ENCODE measurements at places on chromosomes 2 and 18.

GRCh38 chr2:196719110-196719872 is 79.8 kb downstream of the CCDC150 start:
- DNase-seq, result no peak

GRCh38 chr2:127660291-127660578 is 14.3 kb downstream of the GPR17 start:
- DNase-seq, result no peak

DNA sequence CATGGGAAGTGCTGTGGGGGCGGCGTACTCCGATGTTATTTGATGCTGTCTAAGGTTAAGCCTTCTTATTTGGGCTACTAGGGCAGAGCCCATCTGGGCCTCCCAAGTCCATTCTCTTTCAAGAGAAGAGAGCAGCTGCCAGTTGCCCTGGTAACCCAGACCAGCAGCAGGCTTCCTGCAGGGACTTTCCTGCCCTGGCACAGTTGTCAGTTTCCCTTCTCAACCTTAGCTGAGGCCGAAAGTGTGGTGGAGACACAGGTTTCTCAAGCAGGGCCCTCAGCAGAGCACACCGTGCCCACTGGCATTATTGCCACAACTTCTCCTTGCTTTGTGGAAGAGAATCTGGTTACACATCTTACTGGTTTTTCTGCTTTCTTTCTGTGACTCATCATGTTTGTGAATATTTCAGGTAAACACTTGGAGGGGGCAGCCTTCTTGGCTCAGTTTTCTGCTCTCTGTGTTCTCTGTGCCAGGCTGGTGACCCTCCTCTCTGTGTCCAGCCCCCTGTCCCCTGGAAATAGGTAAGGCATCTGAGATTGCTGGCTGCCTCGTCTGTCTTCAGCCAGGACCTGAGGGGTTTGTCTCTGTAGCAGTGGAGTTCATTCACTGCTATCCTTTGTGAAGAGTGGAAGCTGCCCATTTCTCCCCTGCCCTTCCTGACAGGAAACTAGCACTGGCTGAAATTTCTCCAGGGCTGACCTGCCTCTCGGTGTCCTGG is 111.0 kb downstream of the B3GNT2 start:
- peak; percentile 49 for DNase-seq

- DNase-seq, result no peak
Observed at GRCh38 chr2:191539068-191539467, 138.9 kb upstream of the NABP1 start.

DNA sequence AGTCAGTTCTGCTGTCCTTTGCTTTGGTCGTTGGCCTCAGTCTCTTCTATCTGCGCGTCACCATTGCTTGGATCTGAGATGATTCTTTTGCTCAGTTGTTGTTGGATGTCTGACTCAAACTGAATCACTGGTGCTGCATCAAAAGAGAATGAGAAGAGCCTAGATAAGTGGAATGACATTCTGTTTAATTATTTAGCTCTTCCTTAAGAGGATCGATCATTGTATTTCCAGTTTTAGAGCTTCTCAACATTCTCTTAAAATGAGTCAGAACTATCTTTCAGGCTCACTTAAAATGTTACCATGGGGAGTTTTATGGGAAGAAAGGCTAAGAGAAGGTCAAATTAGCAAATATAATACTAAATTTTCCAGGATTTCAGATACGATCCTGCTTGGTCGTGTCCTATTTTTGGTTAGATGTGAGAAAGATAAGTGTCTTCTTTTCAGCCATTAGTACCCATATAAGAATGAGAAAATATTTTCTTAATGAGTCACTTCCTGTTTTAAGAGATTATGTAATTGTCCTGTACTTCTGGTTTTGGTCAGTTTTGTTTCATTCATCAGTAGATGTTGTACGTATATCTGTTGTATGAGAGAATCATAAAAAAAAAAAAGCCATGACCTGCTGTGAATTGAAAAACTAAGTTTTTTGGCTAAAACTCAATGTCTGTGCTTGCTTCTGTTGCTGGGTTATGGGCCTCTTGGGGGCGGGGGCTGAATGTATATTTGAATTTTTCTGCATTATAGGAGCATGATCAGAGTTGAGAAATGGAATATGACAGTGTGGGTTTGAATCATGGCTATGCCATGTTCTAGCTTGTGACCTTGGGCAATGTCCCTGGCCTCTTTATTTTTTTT is 31.6 kb upstream of the CASP10 start:
- no peak for DNase-seq

DNA sequence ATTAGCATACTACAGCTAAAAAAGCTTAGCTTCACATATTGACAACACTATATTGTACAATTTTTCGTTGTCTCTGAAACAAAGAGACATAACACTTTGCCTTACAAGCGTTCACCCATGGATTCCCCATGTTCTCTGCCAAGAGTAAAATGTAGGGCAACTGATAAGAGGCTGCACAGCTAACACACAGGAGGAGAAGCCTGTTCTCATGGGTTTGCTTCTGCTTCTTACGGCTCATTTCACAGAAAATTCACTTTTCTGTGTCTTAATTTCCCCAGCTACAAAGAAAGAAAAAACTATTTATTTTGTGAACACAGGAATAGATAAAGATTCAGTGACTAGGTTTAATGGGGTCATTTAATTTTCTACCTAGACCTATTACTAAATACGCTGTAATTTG is 182.8 kb upstream of the DLGAP1 start:
- no peak for DNase-seq

DNA sequence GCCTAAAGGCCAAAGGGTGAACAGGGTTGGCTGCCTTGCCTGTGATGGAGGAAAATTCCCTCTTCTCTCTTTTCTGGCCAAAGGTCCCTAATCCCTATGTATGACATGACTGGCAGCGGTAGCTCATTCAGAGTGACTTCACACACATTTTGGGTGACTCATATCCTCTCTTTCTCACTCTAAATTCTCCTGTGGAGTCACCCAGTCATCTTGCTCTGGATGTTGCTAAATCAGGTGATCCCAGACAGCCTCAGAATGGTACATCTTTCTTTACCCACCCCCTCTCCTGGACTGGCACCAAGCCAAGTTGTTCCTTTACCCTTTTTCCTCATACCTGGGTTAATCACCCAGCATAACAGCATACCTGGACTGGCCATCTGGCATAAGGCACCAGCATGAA is 77.2 kb downstream of the NEURL3 start:
- no peak for DNase-seq

GRCh38 chr18:34718610-34719009 is 8.5 kb downstream of the DTNA start:
- DNase-seq, result no peak

DNA sequence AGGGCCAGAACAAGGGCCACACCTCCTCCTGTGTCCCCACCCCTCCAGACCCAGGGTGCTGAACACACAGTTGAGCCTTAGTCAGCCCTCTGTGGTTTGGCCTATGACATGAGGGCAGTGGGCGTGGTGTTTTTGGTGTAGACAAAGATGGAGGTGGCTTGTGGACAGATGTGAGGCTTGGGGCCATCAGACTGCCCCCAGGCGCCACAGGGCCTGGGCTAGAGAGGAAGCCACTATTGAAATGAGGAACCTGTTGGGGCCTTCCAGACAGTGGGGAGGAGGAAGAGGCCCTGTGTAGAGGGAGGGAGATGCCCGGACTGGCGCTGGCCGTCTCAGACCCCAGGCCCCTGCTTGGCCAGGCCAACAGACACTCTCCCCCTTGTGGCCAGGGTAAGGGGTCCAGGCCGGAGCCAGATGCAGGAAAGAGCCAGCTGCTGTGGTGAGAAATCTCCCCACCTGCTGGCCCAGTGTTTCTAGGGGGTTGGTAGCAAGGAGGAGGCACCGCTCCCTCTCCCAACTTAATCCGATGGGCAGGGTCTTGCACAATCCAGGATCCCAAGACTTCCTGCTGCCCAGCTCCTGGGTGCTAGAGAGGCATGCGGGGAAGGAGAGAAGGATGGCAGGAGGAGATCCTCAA is 53.8 kb downstream of the SMAD7 start:
- DNase-seq, result peak; percentile 27

GRCh38 chr18:58858591-58859468 is 5.8 kb upstream of the ZNF532 start:
- no peak for DNase-seq

- no peak for DNase-seq
Observed at GRCh38 chr2:1254662-1255343, 158.5 kb upstream of the TPO start.

DNA sequence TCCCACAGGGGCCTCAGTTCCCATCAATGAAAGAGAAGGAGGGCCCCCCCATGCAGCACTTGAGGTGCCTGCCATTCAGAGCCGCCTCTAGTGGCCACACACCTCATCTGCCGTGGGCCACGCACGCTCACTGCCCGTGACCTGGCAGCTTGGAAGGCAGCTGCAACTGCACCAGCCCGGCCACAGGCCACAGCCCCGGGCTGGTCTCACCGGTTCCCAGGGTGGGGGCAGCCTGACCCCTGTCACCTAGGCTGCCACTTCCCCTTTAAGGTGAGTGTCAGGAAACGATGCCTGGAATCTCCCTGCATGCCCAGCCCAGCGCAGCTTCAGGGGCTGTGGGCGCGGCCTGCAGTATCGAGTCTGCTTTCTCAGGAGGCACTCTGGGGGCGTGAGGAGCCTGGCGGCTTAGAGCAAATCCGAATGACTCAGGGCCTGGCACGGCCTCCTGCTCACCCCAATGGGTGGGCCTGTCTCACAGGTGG is 2.6 kb downstream of the MAB21L4 start:
- DNase-seq, result no peak

GRCh38 chr2:74619651-74620297 is 28.4 kb downstream of the M1AP start:
- DNase-seq, result no peak

DNA sequence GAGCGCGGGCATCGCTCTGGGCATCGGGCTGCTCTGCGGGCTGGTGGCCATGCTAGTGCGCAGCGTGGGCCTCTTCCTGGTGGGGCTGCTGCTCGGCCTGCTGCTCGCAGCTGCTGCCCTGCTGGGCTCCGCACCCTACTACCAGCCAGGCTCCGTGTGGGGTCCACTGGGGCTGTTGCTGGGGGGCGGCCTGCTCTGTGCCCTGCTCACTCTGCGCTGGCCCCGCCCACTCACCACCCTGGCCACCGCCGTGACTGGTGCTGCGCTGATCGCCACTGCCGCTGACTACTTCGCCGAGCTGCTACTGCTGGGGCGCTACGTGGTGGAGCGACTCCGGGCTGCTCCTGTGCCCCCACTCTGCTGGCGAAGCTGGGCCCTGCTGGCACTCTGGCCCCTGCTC is 3.8 kb downstream of the TMEM198 start:
- no peak for DNase-seq

GRCh38 chr2:11743366-11743765 is 3.1 kb upstream of the LPIN1 start:
- no peak for DNase-seq

- no peak for DNase-seq
Observed at GRCh38 chr18:79423211-79424007, 27.7 kb downstream of the NFATC1 start.

DNA sequence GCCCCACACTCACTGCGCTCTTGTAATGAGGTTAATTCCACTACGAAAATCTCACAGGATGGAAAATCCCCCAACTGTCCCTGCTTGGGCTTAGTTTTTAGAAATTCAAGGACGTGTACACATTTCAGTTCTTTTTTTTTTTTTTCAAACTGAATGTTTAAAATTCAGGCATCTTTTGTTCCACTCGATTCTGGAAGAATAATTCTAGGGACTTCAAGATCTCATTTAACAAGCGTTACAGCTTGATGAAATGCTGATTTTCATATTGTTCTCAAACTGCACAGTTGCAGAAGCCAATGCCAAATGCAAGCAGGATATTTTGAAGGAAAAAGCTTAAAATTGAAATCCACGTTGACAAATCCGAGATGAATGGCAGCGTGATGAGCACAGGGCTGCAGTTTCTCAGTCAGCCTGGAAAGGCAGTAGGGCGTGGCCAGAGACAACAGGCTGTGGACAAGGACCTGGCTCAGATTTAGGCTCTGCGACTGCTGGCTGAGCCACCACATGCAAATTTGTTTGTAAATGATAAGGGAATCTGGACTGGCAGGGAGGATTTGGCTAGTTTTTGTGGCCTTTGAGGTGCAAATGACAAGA is 128.1 kb upstream of the MYCN start:
- no peak for DNase-seq

DNA sequence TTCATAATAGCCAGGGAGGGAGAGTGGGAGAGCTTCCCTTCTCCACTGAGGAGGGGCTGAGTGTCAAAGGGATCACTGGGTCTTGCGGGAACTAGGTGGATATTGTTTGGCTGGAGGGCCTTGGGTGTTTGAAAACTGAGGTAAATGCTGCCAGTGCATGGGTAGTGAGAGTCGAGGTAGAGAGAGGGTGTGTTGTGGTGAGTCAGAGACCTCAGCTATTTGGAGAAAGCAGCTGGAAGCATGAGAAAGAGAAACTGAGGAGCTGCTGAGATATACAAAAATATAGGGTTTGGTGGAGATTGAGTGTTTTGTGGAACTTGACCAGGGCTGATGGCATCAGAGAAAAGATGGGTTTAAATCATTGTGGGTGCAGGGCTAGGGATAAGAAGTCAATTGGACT is 127.0 kb upstream of the CCDC195 start:
- DNase-seq, result no peak

DNA sequence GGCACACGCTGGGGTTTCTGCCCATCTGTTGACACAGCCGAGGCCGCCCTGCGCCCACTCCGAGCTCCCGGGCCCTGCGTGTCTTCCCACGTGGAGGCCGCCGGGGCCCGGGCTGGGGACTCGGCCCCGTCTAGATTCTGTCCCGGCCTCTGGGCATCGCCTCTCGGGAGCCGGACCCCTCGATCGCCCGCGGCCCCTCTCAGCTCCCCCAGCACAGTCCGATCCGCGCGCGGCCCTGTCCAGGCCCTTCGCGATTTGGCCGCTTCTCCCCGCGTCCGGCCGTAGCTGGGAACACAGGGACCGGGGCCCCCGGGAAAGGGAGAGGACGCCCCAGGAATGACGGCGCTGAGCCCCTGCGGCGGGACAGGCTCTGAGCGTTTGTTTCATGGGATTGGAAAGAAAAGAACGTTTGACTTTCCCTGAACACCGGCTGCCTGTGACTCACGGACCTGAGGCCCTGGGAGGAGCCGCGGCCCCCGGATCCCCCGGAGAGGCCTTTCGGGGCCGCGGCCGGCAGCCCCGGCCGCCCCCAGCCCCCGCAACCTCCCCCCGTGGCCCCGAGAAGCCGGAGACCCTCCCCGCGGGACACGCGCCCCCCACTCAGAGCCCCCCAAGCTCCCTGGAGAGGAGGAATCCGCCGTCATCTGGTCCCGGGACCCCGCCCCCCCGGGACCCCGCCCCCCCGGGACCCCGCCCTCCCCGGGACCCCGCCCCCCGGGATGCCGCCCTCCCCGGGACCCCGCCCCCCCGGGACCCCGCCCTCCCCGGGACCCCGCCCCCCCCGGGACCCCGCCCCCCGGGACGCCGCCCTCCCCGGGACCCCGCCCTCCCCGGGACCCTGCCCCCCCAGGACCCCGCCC is 62.7 kb upstream of the CTDP1 start:
- DNase-seq, result no peak
